Stimulated activated CD8-positive, alpha-beta memory T cell treated with anti-CD3 and anti-CD28 coated beads, Interleukin-2, amount 100 ng/mL, for 1 hour (primary cell): ENCODE measurements at places on chromosomes 3 and 15.

- no peak for DNase-seq
These were observed 8.1 kb downstream of the KLF15 start for GRCh38 chr3:126349071-126349470.

GRCh38 chr15:63405683-63406390 lies 24.2 kb upstream of the CA12 start:
- no peak for DNase-seq

GRCh38 chr3:100089812-100090668 lies 24.3 kb downstream of the FILIP1L start:
- no peak for DNase-seq

DNA sequence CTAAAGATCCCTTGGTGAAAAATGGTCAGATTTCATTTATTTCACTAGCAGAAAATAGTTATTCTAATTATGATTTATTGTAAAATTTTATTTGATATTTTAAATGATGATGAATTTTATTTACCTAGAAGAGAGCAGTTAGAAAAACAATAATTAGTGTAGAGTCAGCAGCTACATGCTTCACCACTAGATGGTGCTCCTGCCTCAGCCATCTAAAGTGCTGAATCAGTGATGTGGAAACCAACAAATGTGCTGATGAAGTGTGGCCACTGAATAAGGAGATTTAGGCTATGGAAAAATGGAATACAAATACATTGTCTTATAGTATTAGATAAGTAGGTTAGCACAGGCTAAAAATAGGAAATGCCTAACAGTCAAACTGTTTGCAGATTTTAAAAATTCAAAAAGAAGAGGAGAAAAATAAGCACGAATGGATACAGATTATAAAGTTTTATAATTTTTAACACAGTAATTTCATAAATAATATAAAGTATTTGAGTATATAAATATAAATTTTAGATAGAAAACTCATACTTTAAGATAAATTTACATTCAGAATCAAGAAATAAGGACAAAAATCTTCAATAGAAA lies 109.8 kb downstream of the PPP2R3A start:
- peak; percentile 47 for DNase-seq

DNA sequence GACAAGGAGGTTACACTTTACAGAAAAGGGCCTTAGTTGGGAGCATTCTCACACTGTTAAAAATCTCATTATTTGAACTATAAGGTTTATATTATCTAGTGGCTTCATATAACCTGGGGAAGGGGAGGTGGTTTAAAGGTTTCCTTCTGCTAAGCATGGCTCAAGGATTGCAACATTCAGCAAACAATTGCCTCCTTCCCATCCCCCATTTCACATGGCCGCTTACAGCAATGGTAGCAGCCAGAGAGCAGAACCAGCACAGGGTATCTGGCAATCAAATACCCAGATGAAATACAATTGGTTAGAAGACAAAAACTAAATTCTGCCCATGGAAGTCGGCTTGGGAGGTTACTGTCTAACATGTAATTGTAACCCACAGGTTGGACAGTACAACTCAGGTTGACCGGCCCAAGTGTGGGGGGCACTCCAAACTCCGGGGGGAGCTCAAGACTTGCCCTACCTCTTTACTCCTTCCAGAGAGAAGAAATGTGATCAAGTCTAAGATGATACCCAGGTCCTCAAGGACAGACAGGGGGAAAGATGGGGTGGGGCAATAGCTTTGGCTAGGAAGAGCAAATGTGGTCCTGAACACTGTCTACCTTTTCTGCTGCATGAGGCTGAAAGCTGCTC lies 15.5 kb downstream of the ETV5 start:
- no peak for DNase-seq

DNA sequence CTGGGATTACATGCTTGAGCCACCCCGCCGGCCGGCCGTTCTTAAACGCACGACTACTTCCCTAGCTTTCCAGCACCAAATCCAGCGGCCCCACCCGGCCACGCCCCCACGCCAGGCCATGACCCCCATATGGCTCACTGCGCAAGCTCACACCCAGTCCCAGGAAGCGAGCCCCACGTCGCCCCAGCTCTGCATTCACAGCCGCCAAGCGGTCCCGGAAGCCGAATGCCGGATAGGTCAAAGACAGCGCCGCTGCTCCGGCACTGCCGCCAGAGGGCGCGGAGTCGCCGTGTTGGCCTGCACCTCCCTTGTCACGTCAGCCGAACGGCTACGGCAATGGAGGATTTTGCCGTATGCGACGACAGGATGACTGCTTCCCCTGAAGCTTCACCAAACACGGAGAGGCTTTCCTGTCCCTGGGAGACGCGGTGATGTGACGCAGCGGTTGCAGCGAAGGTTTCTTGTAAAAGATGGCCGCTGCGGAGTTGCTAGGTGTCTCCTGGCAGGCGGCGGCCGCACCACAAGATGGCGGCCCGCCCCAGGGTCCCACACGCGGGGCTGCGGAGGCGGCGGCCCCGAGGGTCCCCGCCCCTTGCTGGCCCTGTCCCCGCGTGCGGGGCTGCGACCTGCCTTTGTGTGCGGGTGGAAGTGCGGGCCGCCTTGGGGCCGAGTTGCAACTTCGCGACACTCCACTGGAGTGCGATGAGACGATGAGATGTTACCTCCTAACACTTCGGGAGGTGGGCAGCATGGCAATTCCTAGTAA lies 30.2 kb upstream of the RPN1 start:
- peak; percentile 90 for DNase-seq

- DNase-seq, result no peak
These were observed 10.9 kb downstream of the PLCD1 start for GRCh38 chr3:38018296-38019266.

DNA sequence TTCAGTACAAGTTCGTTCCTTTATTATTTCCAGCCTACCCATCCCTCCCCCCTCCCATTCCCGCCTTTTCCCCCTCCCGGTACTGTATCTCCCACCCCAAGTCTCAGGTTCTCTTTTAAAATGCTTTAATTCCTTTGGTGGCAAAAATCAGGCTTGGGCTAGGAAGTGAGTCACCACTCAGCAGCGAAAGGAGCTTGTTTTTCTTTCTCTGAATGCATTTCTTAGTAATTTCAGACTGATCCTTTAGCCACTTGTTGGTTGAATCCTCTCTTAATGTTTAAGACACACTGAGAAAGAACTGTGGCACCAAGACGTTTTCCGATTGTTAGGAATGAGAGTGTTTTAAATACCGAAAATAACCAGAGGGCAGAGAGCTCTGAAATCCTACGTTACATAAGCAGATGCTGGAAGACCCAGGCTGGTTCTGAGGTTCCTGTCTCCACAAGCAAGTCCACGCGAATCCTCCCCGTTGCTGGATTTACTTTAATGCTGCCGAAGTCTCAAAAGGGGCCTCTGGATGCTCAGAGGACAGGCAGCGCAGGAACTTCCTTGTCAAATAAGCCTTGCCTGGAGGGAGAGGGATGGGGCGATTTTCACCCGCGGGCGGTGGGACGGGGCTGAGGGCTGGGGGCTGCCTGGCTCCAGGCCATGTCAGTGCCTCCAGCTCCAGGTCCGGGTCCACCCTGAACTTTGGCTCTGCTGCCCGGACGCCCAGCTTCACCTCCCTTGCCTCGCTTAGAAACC lies 854 bp upstream of the COL8A1 start:
- DNase-seq, result no peak
